ENCODE measurements at places on chromosomes 3 and 15.

GRCh38 chr15:59444980-59445545 lies 7.1 kb downstream of the FAM81A start:
- no peak for DNase-seq

GRCh38 chr15:41506796-41507341 lies 6.8 kb downstream of the LTK start:
- no peak for DNase-seq

GRCh38 chr3:132180337-132180791 lies 136.8 kb upstream of the ACP3 start:
- peak; percentile 37 for DNase-seq

- no peak for DNase-seq
Observed at GRCh38 chr15:70044168-70044567, 53.5 kb downstream of the TLE3 start.

DNA sequence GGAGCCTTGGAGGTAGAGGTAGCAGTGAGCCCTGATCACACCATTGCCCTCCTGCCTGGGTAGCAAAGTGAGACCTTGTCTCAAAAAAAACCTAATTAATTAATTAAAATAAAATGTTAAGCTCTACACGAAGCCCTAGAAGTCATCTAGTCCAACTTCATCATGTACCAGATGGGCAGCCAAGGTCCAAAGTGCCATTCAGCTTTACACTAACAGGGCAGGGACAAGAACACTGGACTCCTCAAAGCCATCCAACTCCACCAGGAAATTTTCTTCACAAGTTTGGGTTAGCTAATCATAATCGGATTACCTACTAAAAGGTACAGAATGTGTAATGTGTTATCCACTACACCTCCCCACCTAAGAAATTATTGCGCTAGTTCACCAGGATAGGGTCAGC lies 48.8 kb downstream of the WWTR1 start:
- no peak for DNase-seq

GRCh38 chr15:76588811-76589747 lies 252.5 kb downstream of the ISL2 start:
- no peak for DNase-seq

DNA sequence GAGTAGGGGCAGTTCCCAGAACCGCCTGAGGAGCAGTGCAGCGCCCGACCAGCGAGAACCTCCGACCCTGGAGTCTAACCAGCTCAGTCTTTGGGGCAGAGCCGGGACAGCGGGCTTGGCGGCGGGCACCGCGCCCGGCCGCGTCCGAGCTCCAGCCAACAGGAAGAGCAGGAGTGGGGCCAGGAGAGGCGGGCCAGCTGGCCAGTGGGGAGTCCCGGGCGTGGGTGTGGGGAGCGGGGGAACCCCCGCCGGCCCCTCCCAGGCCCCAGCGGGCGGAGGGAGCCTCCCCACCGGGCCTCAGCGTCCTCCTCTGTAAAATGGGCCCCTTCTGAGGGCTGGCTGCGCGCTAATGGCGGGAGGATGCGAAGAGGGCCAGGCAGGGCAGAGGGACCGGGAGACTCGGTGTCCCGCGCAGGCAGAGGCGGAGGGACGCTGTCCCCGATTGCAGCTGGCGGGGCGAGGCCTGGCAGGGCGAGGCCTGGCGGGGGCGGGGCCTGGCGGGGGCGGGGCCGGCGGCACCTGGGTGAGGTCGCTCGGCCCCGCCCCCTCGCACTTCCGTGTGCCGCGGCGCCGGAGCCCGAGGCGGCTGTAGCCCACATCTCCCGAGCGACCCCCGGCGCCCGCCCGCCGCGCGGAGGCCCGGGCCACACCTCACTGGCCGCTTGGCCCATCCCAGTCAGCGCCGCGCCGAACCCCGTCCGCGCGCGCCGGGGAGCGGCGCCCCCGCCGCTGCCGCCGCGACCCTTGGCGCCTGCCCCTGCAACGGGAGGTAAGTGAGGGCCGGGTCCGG lies at the start of gene PRKCD:
Gene PRKCD (plus strand): TSS at position 550 of the 790 bp plus-strand sequence. CDS start 17,214 bp downstream, outside the sequence.
- DNase-seq: peak; percentile 81

DNA sequence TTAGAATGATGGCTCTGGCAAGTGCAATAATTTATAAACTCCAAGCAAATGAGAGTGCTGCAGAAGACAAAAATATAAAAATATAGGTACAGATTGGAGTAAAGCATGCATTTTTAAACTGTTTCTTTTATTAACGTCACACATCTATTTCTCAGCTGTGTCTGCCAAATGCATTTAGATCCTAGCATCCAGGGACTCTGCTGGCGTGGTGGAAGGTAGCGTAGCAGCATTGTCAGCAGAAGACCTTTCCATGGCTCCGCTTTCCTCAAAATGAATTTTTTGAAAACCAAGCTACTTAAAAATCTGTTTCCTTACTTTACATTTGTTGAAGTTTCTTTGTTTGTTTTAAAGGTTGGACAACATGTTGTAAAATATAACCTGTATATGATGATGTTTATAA lies 16.3 kb upstream of the ATP10A start:
- DNase-seq: no peak

GRCh38 chr15:100769043-100769974 lies 110.3 kb upstream of the ALDH1A3 start:
- DNase-seq: no peak

DNA sequence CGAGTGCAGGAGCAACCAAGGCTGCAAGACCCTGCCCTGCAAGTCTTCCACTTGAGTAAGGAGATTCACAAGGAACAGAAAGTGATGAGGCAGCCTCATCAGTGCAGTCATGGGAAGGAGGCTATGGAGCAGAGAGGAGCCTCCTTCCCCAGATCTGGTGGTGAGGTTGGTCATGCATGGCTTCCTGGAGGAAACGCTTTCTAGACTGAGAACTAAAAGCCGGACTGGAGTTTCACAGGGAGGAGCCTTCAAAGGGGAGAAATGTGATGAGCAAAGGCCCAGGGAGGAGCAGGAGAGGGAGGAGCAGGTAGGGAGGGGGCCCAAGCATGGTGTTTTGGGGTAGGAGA lies 139.9 kb downstream of the SRGAP3 start:
- no peak for DNase-seq

GRCh38 chr15:98292442-98293240 lies 332.1 kb downstream of the ARRDC4 start:
- no peak for DNase-seq

GRCh38 chr15:93221759-93222158 lies 132.7 kb upstream of the RGMA start:
- DNase-seq: no peak
